ENCODE measurements at places on chromosomes 3 and 15.

GRCh38 chr3:133578548-133579191 is 5.2 kb downstream of the CDV3 start:
- DNase-seq: no peak

DNA sequence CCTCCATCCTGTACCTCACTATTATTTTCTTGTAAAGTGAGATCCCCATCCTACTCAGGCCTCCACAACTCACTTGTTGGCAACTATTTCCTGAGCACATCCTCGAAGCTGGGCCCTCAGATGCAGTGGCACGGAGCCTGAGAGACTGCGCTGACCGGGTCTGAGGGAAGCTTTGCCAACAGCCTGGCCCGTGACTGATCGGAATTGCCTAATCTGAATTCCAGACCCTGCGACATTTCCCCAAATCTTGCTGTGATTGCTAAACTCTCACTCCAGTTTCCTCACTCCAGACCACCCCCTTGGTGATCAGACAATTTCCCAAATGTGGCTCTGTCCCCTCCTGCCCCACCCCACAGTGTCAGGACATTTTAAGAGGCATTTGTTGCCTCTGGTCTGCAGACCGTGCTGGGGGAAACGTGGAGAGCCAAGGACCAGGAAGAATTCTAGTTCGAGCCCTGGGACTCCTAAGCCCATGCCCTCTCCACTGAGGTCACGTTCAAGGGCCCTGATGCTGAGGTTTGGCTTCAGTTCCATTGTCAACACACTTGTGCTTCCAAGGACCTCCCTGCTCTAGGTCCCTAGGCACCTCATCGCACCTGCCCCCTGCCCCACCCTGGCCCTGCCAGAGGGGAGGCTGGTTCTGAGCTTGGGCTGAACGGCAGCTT is 22.8 kb downstream of the KLHL25 start:
- no peak for DNase-seq

DNA sequence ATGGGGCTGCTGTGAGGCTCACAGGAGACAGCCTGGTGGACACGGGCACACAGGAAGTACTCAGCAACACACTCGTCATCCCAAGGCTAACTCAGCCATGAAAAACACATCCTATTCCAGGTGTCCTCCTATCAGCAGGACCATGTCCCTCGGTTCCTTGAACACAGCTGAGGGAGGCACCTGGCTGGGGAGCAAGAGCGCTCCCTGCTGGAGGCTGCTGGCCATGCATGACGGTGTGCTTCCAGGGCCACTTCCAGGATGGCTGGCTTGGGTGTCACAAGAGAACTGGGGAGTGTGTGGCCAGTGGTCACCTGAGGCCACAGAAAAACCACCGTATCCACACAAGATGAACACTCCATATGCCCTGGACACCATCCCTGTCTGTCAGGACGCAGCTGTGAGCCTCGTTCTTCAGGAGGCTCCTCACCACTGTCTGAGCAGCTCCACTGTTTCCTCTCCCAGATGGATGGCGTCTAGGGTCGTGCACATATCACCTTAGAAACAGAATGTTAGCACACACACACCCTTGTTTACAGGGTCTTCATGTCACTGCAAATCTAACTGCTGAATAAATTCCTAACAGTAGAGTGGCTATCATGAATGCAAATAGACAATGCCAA is 31.0 kb downstream of the POC1A start:
- no peak for DNase-seq

- no peak for DNase-seq
Measured at GRCh38 chr3:133490468-133491351, 82.8 kb upstream of the CDV3 start.

- no peak for DNase-seq
Measured at GRCh38 chr3:29561651-29562149, 280.8 kb downstream of the RBMS3 start.

DNA sequence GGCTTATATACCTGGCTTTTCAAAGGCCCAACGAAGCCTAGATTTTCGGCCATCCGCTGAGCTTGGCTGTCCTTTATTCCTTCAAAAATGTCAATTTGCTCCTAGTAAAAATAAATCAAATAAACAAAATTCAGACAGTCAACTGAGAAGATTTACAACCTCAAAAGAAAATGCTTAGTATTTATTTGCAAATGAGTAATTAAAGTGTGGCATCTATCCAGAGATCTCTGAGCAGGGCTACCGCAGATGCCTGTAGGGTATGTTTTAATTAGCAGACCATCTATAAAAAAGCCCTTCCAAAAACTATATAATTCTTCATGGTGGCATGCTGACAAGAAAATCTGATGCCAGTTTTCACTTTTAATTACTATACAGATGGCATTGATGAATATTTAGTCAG is 136.2 kb downstream of the SUCLG2 start:
- DNase-seq: no peak
